ENCODE measurements at places on chromosomes 3 and 15.

GRCh38 chr3:104323226-104323625 lies 1043.5 kb upstream of the ALCAM start:
- DNase-seq = no peak

DNA sequence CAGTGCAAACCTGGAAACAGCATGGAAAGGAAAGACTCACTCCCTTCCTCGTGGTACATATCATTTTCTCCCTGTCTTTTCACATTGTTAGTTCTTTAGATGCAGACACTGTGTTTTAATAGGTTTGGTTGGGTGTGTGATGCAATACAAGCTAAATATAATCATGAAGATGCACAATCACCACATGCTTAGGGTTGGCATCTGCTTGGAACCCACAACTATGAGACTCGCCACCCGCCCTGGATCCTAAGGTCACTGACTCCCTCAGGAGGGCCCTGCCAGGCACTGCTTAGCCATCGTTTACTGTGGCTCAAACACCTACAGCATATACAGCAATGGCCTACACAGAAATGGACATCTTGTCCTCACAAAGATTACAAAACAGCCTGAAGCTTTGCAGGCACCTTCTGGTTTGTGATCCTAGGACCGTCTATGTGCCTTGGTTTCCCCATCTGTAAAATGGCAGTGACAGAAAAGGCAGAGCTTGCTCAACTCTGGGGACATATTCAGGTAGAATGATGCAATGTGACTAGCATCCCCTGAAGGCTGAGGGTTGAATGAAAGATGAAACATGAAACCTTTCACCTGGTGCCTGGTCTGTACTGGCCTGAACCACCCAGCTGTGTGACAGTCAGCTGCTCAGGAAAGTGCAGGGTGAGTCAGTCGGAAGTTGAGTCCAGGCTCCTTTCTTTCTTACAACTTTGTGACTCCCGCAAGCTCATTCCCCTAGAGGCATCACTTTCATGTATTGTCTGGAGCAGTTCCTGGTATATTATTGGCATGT lies 123.6 kb upstream of the PFN2 start:
- DNase-seq = no peak

DNA sequence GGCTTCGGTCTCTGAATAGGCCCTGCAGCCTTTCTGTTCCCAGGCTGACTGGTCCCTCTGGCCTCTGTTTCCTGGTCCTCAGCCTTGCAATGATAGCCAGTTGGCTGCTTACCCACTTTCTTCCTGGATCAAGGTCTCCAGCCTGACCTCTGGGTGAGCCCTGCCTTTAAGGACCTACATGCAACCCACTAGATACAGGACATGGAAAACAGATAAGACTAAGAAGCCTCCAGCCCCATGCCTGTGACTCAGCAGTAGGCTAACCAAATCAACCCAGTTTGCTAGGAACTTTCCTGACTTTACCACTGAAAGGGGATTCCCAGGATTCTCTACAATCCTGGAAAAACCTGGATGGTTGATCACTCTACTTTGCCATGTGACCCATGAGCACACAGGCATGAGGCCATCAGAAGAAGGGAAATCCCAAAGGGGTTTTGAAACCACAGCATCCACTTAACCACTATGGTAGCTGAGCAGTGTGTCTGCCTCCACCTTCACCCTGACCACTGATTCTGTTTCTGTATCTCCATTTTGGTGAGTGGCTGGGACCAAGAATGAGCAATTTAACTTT lies 188.1 kb downstream of the CHST2 start:
- DNase-seq = no peak

- no peak for DNase-seq
Observed at GRCh38 chr3:190619761-190620160, 105.9 kb downstream of the IL1RAP start.

Measured in cardiac septum (tissue), 1 donor.